ENCODE measurements at places on chromosomes 1 and 21.
A peak's percentile ranks its signal among the peaks of the same experiment; 100 is the strongest.

- DNase-seq, result no peak
Observed at GRCh38 chr21:45454926-45455673, 50.1 kb downstream of the COL18A1 start.

DNA sequence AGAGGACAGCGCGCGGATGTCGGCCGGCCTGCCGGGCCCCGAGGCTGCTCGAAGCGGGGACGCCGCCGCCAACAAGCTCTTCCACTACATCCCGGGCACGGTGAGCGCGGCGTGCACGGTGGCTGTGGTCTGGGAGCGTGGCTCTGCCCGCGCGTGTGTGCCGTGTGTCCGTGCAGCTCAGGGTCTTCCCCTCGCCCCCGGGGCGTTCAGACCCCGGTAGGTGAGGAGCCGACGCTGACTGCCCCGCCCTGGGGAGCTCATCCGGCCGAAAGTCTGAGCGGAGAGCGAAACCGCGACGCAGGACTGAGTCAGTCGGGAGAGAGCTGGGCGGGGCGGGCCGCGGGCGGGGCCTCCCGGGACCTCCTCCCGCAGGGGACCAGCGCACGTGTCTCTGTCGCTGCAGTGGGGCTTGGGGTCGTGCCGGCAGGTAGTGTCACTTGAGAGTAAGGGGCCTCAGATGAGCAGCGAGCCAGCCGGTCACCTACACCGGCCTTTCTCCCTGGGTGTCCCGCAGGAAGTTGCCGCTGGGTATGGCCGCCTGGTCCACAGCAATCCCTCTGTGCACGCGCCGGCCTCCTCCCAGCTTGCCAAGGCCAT lies 520 bp downstream of the PLEKHN1 start:
- DNase-seq, result peak; percentile 91

GRCh38 chr1:41434748-41435449 lies 49.6 kb downstream of the EDN2 start:
- no peak for DNase-seq

DNA sequence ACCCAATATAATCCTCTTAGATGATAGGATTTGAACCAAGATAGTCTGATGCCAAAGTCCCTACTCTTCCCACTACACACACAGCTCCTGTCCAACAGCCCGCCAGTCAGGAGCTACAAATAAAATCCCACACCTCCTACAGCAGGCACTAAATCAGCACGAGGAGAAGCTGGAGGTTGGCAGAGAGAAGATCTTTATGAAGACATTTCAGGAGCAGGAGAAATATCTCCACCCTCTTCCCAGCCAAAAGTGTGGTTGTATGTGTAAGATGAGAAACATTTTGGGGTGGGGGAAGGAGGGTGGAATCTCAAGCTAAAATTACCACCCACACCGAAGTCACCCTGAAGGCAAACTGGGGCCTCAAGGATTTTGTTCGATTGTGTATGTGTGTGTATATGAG lies 54.5 kb downstream of the PLXNA2 start:
- DNase-seq, result no peak

Measured in activated T-cell treated with anti-CD3 and anti-CD28 coated beads, Interleukin-2, amount 50 U/mL, for 24 hours (primary cell).